SK-MEL-5 (cell line): ENCODE measurements at places on chromosomes 1 and 21. TPM values are rescaled to one million over a fixed set of nuclear protein-coding genes. Genes with fewer than 3 reads are reported as not detected.

The RAP1GAP gene
- 0.61 and 0.95 TPM in 2 replicates for total RNA-seq

DNA sequence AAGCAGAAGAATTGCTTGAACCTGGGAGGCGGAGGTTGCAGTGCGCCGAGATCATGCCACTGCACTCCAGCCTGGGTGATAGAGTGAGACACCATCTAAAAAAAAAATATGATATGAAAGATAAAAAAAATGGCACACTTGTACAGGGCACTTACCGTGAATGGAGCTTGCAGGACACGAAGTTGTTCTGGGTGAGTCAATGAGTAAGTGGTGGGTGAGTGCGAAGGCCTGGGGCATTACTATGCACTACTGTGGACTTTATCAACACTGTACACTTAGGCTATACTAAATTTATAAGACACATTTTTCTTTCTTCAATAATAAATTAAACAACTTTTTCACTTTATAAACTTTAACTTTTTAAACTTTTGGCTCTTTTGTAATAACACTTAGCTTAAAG is 37.0 kb downstream of the TNFRSF8 start:
- no peak for DNase-seq

DNA sequence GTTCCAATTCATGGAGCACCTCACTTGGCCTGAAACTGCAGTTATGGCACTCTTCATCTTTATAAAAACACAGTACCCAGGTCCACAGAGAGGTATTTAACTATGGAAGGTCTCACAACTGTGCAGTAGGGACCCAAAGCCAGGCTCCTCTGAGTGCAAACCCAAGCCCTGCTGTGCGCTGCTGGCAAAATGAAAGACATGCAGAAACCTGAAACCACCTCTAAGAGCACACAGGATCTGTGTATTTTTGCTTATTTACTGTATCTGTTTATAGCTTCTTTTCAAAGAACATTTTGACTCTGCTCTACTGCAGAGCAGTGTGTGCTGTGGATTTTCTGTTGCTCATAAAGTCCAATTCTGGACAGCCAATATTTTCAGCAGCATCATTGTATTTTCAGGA is 166.6 kb downstream of the DSCAM start:
- no peak for DNase-seq

DNA sequence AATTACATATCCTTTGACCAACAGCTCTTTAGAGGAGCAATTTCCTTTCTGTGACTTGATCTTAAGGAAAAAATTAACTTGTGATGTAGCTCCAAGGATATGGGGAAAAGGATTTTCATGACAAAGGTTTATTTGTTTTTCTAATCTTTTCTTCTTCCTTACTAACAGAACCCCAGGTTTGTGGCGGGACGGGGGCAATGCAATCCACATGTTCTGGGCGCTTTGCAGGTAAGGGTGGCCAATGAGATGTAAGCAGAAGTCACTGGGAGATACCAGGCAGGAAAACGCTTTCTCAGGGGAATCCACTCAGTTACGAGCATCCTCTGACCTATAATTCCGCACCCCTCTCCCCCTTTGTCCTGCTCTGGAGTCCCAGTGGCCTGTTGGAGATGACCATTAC is 122.0 kb downstream of the MRPS6 start:
- DNase-seq: no peak

GRCh38 chr1:202661136-202661845 is 49.0 kb downstream of the SYT2 start:
- DNase-seq: peak; percentile 44
